ENCODE measurements at places on chromosomes 11 and 22.

DNA sequence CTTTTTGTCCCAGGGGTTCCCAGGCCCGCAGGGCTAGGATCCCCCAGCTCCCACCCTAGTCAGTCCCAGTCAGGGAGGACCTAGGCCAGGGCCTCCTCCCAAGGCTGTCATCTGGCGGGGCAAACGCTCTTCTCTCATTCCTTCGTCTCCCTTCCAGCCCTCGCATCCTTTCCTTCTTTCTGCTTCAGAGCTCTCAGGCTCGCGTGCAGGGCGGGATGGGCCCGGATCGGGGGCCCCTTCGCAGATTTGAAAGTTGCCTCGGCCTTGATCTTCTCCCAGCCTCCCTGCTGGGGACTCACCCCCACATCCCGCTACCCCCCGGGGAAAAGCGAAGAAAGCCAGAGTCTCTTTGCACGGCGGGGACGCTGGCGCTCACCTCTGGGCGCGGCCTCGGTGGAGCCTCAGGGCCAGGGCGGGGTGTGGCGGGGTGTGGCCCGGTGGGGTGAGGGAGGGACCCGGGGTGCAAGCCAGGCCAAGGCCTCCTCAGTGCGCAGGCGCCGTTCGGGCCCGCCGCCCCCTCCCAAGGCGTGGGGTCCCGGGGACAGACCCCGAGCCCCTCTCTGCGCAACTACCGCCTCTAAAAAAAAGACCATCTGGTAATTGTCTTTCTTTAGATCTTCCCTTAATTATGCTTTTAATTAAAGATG, 14.8 kb upstream of the PAX6 start:
- no peak for DNase-seq

DNA sequence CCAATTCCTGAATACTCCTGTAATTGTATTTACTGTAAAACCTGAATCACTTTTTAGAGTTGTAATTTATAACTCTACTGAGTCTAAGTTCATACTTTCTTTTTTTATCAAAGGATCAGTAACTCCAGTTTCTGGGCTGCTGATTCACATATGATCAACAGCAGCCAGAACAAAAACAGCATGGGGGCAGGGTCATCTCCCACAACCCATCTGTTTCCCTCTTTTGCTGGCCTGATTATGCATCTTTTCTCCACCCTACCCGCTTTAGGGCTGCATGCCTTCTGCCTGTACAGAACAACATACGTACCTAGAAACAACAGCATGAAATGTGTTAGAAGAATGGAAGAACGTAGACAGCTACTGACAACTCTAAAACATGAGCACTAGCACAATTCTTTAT, 76.0 kb downstream of the MRTFA start:
- DNase-seq, result no peak

GRCh38 chr11:69569306-69570200, 71.4 kb upstream of the CCND1 start:
- no peak for DNase-seq

DNA sequence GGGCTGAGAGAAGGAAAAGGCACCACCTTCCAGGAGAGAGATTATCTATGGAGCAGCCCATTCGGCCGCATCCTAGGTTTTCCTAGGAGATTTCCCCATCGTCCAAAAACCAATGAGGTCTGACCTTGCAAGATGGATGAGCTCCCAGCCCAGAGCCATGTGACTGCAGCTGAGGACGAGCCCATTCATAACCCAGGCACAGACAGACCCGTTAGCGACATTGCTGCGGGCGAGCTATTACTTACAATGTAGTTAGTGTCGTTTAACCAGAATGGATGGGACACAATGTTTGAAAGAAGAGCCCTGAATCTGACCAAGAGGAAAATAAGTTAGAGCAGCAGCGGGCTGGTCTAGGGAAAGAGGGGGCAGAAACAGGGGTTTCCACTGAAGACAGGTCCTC, 395.9 kb upstream of the CADM1 start:
- no peak for DNase-seq
